ENCODE measurements at places on chromosomes 1 and 21.

- no peak for DNase-seq
Measured at GRCh38 chr1:30153743-30154449, 569.5 kb downstream of the MATN1 start.

DNA sequence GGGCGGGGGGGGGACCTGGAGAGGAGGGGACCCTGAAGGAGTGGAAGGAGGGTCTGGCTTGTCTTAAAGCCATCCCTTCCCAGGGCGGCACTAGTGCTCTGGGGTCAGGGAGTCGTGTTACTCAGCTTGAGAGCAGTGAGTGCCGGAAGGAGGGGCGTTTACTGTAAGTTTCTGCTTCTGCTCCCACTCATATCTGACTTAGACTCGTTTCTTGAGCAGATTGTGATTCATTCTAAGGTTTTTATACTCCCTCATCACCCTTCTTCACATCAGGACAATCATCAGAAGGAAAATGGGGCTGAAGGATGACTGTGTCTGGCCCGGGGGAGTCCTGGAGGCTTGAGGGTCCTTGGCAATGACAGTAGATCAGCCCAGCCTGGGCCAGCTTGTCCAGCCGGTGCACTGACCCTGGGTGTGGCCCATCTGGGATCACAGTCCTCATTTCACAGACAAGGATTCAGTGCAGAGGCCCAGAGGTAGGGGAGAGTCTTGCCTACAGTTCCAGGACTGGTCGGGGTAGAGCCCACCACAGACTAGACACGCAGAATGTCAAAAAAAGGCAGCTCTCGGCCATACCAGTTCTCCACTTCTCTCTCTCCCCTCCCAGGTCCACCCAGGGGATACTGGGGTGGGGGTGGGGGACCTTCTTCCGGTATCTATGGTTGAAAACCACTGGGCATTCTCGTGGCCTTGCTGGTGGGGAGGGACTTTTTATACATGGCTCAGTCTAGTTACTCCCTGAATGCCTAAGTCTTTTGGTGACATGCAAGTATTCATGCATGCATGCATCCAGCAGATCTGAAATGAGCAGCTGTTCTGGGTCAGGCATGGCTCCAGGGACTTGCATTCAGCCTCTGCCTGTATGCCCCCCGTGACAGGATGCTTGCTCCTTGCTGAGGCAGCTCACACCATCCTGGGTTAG is 5.1 kb downstream of the TNFRSF8 start:
- no peak for DNase-seq

- DNase-seq = no peak
Measured at GRCh38 chr1:67898033-67898726, 64.9 kb upstream of the GNG12 start.

DNA sequence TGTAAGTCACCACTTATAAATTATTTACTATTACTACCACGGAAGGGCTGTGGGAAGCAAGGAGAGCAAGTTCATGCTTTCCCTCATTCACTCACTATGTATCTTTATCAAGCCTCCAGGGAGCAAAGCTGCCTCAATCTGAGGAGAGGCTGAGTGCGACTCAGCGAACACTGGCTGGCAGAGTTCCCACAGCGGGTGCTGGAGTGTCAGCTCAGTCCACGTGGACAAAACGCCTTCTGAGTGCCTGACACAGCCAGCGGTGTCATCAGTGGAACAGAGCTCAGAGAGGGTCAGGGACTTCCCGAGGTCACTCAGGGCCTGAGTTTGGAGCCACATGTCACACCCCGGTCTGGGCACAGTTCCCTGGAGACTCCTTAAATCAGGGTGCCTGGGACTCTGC is 16.9 kb downstream of the MATN1 start:
- DNase-seq = no peak
